NCI-H748 treated with DMSO at 0.1 percent for 48 hours (cell line): ENCODE measurements at places on chromosomes 4 and X.

- no peak for DNase-seq
These were observed 144.1 kb upstream of the GIMD1 start for GRCh38 chr4:106512706-106513105.

DNA sequence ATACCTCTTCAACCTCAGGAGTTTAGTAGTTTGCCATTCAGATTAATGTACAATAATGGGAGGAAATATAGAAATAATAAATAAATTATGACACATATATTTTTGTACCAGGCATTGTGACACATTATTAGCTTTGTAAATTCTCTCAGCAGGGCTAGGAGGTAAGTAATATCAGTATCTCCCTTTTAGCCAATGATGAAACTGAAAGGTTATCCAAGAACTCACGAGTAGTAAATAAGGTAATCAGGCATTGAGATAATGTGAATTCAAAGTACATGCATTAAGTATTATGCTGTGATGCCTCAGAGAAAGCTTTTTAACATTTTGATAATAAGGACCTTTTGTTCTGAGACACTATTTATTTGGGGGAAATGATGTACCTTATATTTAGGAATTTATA lies 5.3 kb upstream of the ARAP2 start:
- DNase-seq, result no peak

GRCh38 chr4:130233377-130234047 lies 1137.6 kb downstream of the C4orf33 start:
- DNase-seq, result no peak

GRCh38 chr4:64670647-64671046 lies 261.4 kb upstream of the TECRL start:
- no peak for DNase-seq

GRCh38 chr4:185194924-185195888 lies 8.6 kb downstream of the CFAP97 start:
- DNase-seq, result no peak

- DNase-seq, result no peak
These were observed at the start of gene PHKA2 for GRCh38 chrX:18983666-18984380. Gene PHKA2, minus strand, starts transcription at chrX:18984114. Its CDS starts 182 bp downstream, at chrX:18983932.

DNA sequence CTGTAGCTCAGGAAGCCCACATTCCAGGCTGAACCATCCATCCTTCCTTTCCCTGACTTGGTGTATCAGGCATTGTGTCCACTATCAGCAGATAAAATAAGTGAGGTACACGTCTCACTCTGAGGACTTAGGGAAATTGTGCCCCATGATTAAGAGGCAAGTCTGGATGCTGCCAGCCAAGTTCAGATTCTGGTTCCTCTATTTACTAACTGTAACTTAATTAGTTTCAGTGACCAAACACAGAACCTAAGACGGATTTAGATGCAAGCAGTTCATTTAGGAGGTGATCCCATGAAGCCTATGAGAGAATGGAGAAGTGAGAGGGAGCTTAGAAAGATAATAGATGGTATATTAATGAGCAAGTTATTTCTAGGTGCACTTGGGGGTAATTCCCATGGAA lies 56.6 kb upstream of the PACRGL start:
- DNase-seq, result no peak

DNA sequence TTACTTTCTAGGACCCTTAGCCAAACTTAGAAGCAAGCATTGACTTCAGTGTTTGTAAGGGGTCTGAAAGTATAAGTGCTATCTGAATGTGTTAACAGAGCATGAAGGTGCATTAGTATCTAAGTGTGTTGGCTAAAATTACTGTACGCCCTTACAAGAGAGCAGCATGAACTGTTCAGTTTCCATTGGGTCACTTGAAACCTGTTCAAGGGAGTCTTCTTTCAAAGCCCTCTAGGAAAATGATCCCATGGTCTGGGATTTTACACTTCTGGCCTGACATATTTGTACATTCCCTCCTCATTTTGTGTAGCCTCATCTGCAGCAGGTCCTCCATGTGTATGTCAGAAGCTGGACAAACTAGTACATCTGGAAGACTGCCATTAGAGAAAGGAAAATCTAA lies 3.2 kb downstream of the PRDX4 start:
- DNase-seq, result no peak

DNA sequence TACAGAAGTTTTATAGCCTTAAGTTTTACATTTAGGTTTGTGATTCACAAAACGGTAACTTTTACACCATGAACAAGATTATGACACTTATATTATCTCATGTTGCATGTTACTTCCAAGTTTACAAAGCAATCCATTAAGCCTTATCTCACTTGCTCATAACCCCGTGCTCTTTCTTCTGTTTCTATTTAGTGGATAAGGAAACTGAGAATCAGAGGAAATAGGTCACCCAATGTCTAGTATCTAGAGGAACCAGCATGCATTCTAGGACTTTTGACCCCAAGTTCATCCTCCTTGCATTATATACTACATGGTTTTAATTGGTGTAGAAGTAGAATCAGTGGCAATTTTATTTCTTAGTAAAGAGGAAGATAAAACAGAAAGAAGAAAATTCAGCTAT lies 67.0 kb upstream of the ANXA3 start:
- no peak for DNase-seq

GRCh38 chrX:115337491-115338144 lies 48.1 kb downstream of the LUZP4 start:
- no peak for DNase-seq

DNA sequence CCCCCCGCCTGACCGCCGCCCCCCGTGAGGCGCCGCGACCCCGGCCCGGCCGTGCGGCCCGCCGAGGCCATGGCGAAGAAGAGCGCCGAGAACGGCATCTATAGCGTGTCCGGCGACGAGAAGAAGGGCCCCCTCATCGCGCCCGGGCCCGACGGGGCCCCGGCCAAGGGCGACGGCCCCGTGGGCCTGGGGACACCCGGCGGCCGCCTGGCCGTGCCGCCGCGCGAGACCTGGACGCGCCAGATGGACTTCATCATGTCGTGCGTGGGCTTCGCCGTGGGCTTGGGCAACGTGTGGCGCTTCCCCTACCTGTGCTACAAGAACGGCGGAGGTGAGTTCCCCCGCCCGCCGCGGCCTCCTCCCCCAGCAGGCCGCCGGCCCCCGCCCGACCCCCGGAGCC lies 780 bp downstream of the SLC6A8 start:
- no peak for DNase-seq

- DNase-seq, result no peak
These were observed 1392.8 kb upstream of the TENM3 start for GRCh38 chr4:180850318-180850940.

- no peak for DNase-seq
These were observed 79.9 kb downstream of the SLC7A11 start for GRCh38 chr4:138162259-138162658.

DNA sequence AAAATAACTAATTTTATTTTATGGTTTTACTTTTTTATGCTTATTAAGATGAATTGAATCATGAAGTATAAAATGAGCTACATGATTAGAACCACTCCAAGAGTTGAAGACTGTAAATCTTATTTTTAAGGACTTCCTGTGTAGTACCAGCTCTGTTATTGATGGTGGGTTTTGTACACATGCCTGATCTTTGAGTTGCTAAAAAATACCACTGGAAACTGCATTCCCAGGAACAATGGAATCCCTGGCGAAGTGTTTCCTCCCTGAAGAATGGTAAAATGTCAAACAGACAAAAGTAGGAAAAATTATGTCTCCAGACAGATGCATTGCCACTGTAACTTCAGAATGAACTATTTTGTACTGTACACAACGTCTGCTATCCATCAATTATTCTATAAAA lies 935.4 kb upstream of the TENM3 start:
- no peak for DNase-seq

- no peak for DNase-seq
These were observed 17.5 kb upstream of the IGSF1 start for GRCh38 chrX:131306601-131307000.

GRCh38 chr4:72909461-72909860 lies 160.1 kb downstream of the COX18 start:
- no peak for DNase-seq

- DNase-seq, result no peak
These were observed 326.4 kb downstream of the PPP3CA start for GRCh38 chr4:101020956-101021355.

DNA sequence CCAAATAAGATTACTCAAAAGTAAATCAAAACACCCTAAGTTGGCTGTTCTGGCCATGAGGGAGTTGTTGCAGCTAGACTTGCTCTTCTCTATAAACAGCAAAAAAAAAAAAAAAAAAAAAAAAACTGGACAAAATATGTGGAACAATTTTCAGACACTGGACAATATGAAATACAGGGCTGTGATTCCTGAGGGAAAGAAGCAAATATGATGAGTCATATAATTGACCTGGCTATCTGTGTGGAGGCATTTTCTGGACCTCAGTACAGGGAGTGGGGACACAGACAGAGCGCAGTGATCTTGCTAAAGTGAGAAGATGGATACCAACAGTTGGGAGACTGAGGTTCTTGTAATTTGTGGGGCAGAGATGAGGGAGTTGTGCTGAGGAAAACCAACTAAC lies 192.0 kb upstream of the HAND2 start:
- DNase-seq, result no peak

DNA sequence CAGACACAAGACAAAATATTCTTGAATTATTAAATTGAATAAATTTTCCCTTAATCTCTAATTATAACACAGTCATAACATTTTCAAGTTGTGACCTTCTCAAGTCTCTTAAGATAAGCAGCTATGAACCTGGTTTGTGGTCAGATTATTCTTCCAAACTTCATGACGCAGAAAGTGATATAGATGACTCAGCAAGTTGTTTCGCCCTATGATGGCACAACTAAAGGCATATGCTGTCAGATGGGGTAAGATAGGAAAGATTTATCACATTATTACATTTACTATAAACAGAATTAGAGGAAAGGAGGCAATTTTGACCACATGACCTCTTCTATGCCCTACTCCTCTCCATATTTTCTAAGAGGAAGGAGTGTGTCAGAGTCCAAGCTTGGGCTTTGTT lies 4.6 kb upstream of the DCAF12L2 start:
- no peak for DNase-seq

DNA sequence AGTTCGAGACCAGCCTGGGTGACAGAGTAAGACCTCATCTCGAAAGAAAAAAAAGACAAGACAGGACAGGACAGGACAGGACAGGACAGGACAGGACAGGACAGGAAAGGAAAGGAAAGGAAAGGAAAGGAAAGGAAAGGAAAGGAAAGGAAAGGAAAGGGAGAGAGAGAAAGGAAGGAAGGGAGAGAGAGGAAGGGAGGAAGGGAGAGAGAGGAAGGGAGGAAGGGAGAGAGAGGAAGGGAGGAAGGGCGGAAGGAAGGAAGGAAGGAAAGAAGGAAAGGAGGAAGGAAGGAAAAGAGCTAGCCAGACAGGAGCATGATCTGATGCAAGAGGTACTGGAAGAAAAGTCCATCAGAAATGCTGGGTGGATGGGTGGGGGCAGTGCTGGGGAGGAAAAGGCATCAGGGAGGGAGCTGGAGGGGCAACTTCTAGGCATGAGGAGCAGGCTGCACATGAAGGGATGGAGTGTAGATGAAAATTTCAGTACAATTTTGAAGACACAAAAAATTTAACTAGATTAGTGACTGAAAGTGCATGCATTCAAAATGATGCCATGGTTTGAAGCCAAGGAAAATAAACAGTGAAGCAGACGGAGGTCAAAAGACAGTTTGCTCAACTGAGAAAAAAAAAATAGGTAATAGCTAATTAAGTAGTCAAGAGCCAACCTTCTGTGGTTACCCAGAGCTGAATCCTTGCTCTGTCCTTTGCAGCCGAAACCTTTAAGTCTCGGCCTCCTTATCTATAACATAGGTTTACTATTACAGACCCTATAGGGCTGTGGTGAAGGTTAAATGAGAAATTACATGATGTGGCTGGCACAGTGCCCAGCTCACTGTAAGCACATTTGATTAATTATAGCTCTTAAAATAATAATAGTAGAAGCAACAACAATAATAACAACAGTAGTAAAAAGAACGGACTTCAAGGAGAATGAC lies 59.9 kb downstream of the ZNF827 start:
- no peak for DNase-seq

- DNase-seq, result no peak
These were observed 189.8 kb upstream of the AFF2 start for GRCh38 chrX:148310426-148311165.

DNA sequence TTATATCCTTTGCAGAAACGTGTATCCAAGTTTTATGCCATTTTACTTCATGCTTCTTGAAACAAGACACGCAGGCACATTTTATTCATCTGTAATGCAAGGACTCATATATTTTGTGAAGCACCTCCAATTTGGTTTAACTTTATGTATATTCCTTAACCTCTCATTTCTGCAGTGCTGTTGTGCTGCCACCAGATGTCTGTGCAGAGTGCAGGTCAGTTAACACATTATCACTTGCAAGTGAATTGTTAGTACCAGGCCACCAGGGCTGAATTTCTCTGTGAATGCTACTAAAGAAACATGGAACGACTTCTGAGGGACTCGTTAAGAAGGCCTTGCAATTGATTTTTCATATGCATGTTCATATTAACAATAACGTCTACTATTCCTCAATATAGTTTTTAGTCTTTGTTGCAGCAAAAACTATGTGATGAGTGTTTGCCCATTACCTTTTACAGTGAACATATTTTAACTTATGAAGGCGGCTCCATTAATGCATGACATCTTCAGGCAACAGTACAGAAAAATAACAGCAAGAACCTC lies 770.3 kb downstream of the NLGN4X start:
- DNase-seq, result no peak

DNA sequence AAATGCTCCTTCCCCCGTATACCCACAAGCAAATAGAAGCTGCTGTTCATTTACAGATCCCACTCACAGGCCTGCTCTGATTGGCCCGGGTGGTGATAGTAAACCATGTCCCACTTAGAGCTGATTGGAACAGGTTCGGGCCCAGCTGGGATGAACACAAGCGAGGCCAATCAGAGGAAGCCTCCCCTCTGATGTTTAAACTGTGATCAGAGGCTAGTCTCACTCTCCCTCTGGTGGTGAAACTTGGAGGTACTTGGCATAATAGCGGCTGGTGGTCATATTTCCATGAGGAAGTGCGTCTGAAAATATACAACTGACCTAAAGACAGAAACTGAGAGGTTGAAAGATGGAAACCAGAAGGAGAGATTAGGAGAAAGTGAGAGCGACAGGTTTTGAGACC lies 51.5 kb upstream of the TRPC3 start:
- DNase-seq, result peak; percentile 20

- no peak for DNase-seq
These were observed 23.2 kb downstream of the ADD1 start for GRCh38 chr4:2866891-2867290.

DNA sequence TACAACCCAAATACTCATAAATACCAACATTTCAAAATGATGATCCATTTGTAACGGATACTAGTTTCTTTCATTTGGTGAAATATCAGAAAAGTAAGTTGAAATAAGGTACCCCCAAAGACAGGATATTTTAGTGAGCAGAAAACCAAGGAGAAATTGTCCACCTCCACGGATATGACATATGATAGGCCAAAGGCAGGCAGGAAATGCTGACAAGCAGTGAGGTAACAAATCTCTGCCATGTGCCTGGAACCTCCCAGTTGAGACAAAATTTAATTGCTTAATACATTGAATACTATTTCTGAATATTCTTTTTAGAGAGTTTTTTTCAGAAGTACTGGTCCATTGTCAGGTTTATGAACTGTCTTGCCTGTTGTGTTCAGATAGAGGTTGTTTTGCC lies 118.8 kb downstream of the GATB start:
- DNase-seq, result no peak

GRCh38 chr4:70713453-70714078 lies 8.2 kb upstream of the RUFY3 start:
- DNase-seq, result no peak
